ENCODE measurements at places on chromosomes 4 and X.

DNA sequence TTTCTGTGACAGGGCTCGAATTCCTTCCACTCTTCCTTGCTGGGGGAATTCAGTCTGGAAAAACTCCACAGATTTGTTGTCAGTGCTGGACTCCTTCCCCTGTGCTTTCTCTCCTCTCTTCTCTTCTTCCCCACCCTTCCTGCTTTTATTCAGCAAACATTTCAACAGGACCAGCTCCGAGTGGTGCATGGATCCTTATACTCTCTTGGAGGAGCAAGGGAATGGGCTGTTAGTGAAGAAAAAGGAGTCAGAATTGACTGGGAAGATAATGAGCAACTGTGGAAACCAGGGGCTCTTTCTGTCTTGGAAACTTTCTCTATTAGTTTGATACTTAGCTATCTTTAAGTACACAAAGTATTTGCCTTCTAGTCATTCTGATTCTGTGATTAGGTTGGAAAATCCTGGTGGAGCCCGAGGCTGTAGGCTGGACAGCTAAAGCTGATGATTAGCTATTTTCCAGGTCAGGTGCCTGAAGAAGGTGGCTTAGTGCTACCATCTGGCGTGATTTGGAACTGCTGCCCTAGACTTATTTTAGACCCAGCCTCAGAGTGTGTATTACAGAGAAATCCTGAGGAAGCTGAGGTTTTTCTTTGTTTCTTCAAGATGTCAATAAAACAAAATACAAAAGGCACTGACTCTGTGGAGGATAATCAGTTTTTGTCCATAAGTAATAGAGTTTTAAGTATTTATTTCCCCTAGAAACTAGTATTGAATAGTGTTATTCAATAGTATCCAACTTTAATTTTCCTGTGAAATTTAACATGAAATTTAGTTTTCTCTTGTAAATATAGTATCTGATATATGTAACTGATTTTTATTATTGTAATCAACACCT, 38.4 kb downstream of the NAP1L5 start:
- DNase-seq: peak; percentile 48

DNA sequence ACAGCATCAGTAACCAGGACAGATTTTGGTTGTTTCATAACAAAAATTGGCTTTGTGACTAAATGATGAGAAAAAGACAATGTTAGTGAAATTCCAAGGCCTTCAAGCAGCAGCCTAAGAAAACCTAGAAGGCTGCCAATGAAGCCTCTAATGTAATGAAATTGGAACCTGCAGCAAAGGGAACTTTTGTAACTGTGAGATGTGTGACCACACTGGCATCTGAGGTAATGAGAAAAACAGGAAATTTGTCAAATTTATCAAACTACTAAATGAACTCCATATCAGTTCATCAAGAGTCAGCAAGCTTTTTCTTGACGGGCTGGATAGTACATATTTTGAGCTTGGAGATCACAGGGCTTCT, 30.4 kb upstream of the EMCN start:
- no peak for DNase-seq

- no peak for DNase-seq
These were observed 121.1 kb downstream of the ATXN3L start for GRCh38 chrX:13198762-13199064.

- DNase-seq: no peak
These were observed 163.1 kb downstream of the ARAP2 start for GRCh38 chr4:36081185-36081584.

DNA sequence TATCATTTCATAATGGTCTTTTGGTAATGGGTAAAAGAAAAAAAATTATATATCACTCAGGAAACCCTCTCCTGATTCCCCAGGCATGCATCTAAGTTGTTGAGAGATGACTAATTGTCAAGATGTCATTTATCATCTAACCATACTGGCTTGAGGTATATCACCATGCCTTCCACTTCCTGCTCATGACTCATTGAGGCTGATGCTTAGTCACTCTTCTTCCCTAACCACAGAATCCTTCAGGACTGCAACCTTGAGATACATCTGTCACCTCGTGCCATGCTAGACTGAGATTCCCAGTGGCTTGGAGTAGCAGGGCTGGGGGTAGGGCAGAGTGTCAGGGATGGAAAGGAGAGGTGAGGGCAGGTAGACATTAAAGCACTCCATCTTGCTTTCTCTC, 782.5 kb upstream of the INTU start:
- DNase-seq: no peak

- no peak for DNase-seq
These were observed 24.3 kb downstream of the TRPC5 start for GRCh38 chrX:112058255-112058654.

DNA sequence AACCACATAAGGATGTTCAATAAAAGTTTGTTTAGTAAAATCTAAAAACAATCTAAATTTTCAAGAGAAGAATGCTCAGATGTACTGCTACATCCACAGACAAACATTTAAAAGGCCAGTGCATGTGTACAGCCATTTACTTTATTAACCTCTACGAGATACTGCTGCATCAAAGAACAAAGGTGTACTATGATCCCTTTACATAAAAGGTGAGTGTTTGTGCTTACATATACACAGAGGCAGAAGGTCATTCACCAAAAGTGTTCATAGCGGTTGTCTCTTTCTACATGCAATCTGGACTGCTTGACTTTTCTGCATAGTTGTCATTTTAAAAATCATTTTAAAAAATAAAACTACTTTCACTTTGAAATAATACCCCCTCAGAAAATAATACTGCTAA, 81.7 kb downstream of the AFAP1 start:
- DNase-seq: no peak

DNA sequence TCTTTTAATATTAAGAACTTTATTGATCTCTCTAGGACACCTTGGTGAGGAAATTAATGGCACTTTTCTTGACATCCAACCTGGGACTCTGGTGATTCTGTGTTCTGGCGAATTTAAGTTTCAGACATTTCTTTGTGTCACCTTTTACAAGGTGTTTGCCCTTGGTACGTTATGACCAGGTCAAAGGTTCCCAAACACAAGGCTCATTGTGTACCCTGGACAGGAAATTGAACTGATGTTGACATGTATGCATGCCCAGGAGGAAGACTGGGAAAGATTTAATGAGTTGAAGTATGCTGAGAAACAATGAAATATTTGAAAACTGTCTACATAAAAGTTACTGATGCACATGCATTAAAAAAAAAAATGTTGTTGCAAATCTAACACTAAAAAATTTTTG, 22.1 kb downstream of the NIPAL1 start:
- no peak for DNase-seq

GRCh38 chrX:75295641-75296040, 21.8 kb downstream of the UPRT start:
- no peak for DNase-seq

GRCh38 chrX:14899607-14900006, 26.4 kb downstream of the MOSPD2 start:
- DNase-seq: no peak

- no peak for DNase-seq
These were observed 92.7 kb upstream of the NDST3 start for GRCh38 chr4:117941611-117942010.

- no peak for DNase-seq
These were observed 94.2 kb downstream of the CXCL13 start for GRCh38 chr4:77699731-77700210.

DNA sequence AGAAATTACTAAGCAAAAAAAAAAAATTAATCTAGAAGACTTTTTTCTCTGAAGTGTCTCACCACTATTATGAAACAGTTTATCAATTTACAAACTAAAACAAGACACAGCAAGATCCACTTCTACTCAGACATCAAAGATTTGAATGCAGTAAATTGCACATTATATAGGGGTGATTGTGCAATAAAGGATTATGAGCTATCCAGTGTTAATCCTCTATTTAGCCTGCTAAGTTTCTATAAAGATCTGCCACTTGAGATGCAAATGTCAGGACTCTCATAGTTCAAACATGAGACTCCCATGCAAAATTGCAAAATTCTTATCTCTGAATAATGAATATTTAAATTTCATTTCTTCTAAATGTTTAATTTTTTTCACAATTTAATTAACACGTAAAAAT, 2.2 kb downstream of the TECRL start:
- no peak for DNase-seq

GRCh38 chr4:81896936-81897335, 425.2 kb upstream of the RASGEF1B start:
- DNase-seq: no peak

DNA sequence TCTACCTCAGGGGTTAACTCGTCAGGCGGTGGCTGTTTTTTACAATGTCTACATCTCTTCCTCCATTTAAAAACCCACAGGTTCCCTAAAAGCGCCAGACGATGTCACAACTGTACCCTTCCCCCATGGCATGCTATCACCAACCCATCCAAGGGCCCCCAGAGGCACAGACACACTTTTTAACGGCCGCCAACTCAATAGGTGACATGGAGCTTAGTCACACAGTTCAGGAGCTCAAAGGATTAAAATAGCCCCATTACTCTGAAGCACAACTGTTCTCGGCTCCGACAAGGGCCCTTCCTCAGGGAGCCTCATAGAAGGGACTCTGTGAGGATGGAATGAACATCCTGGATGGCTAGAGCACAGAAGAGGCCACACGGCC, 12.4 kb downstream of the SH3KBP1 start:
- no peak for DNase-seq

- no peak for DNase-seq
These were observed 44.4 kb downstream of the KIAA0232 start for GRCh38 chr4:6826781-6827508.

- no peak for DNase-seq
These were observed 16.5 kb downstream of the CETN2 start for GRCh38 chrX:152814048-152814447.

DNA sequence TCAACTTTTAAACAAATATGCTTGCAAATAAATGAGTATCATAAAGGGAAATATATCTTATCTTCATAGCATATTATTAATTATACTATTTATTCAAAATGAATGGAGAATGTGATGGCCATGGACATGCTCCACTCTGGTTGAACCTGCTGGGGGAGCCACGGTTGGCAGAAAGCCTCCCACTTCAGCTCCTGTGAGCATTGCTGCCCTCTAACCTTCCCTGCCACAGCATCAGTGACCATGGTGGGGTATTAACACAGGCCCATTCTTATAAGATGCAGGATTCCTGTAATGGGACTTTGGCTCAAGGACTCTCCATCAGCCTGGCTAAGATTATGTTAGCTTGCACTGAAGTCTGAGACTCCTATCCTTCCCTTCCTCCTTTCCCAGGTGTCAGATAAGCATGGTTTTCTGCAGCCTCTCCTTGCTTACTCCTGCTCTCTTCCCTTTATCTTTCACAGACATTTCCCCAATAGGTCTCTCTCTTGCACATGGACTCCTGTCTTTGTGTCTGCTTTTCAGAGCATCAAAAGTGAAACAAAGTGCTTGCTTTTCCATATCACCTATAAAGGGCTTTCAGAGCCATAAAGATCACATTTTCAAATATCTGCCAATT, 4.9 kb upstream of the ABRAXAS1 start:
- no peak for DNase-seq

GRCh38 chr4:180953572-180953971, 1289.6 kb upstream of the TENM3 start:
- DNase-seq: no peak

GRCh38 chrX:68916891-68917290, 88.1 kb downstream of the EFNB1 start:
- DNase-seq: no peak

GRCh38 chrX:42459735-42460134, 318.2 kb downstream of the PPP1R2C start:
- DNase-seq: no peak

DNA sequence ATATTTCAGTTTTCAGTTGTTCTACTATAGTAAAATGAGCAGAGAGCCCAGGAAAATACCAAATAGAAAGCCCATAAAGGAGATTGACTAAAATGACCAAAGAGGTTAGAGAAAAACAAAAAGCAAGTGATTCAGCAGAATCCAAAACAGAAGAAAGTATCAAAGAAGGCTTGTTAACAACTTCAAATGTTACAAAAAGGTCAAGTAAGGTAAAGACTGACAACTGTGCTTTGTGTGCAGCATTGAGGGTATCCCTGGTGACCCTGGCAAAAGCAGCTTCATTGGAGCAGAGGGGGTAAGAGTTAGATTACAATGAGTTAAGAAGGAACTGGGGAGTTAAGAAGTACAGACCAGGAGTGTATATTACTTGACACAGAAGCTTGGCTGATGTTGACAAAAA, 317.9 kb downstream of the OPHN1 start:
- DNase-seq: no peak

DNA sequence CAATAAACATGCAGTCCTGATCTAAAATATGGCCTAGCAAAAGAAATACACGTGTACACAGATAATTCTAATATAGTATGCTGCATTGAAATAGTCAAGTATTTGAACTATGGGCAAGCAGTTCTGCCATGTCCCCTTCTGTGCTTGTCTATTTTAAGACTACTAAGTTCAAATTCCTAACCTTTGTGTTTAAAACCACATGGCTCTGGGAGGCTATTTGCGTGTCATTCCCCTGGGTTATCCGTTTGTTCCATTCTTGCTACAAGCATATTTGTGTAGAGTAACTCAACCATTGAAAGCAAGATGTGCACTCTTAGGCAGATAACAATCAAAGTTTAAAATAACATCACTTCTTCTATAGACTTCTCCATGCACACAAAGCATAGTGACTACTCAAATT, 25.4 kb upstream of the TBC1D1 start:
- no peak for DNase-seq

DNA sequence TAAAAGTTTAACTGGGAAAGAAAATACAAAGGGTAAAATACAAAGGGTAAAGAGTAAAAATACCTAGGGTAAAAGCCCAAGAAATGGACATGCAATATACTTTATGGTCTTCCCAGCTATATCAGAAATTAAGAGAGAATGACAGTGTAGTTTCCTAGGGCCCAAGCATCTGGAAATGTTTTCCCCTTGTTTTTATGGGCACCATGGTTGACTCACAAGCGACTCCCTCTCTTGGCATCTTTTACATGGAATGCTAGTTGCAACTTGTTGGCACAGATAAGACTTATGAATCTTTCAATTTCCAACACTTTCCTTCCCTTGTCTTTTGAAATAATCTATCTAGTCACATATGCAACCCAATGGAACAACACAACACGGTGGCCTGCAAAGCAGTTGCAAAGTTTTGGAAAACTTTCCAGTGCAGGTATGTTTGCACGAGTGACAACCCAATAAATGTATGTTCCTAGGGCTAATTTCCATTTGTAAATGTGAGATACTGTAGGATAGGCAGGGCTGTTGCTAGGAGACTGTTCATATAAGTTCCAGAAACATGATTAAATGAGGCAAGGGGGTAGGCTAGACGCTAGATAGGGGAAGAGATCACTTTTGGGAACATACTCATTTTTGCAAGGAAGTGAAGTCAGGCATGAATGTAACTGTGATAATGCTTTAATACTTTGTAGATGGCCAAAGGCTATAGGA, 36.4 kb upstream of the CWH43 start:
- no peak for DNase-seq

- DNase-seq: peak; percentile 58
These were observed 626 bp upstream of the CEP135 start for GRCh38 chr4:55947912-55948725.

DNA sequence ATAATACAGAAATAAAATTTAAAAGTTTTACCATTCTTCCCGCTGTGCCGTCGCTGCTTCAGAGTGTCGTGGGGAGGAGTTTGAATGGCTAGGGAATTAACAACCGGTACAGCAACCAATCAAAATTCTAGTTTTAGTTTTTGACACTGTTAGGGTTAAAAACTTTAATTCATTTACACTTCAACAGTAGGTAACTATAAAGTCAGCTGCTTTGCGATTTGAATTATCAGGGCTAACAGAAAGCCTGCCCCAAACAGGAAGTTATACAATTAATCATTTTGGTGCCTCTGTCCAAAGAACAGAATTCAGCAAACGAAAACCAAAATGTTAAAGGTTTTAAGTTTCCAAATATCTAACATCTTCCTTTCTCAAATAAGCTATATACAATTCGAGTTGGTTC, 2.3 kb downstream of the HNRNPD start:
- no peak for DNase-seq

- DNase-seq: no peak
These were observed 44.4 kb downstream of the UGT2A3 start for GRCh38 chr4:68907245-68907644.
